Aorta (tissue), 5 donors: ENCODE measurements at places on chromosomes 1 and 21.

DNA sequence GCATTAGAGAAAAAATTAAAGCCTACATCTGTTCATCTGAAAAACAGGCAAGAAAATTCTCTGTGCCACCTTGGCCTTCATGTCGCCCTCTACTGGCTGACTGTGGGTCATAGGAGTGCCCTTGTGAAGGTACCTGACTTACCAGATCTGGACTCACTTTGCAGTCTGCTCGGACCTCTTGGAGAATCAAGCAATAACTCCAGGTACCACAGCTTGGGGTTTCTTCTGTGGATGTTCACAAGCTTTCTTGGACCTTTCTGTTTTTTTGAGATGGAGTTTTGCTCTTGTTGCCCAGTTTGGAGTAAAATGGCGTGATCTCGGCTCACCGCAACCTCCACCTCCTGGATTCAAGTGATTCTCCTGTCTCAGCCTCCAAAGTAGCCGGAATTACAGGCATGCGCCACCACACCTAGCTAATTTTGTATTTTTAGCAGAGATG lies 2.4 kb upstream of the PRAMEF18 start:
- DNase-seq, result no peak

GRCh38 chr1:71521655-71522264 lies 440.9 kb upstream of the ZRANB2 start:
- DNase-seq, result peak; percentile 42

GRCh38 chr1:225253784-225254183 lies 174.1 kb downstream of the LBR start:
- DNase-seq, result no peak

GRCh38 chr21:41501919-41502318 lies 6.0 kb downstream of the TMPRSS2 start:
- DNase-seq, result no peak

- no peak for DNase-seq
Observed at GRCh38 chr1:230105754-230106625, 39.0 kb downstream of the GALNT2 start.

GRCh38 chr21:19785941-19786340 lies 1212.3 kb upstream of the NCAM2 start:
- no peak for DNase-seq

- no peak for DNase-seq
Observed at GRCh38 chr1:56061824-56062223, 517.5 kb downstream of the PLPP3 start.
